ENCODE measurements at places on chromosomes 11 and 22.
A peak's percentile ranks its signal among the peaks of the same experiment; 100 is the strongest.

- no peak for DNase-seq
Observed at GRCh38 chr22:23698673-23699235, 7.9 kb downstream of the RGL4 start.

- no peak for DNase-seq
Observed at GRCh38 chr22:30887861-30888260, 80.7 kb downstream of the MORC2 start.

DNA sequence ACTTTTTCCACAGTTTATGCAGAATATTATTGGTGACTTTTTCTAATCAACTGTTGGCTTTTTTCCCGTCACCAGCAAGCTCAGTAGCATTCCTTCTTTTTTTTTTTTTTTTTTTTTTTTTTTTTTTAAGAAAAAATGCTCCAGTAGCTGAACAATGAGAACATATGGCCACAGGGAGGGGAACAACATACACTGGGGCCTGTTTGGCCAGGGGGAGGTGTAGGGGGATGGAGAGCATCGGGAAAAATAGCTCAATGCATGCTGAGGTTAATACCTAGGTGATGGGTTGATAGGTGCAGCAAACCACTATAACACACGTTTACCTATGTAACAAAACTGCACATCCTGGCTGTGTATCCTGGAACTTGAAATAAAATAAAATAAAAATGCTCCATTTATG is 82.5 kb downstream of the ARHGAP42 start:
- no peak for DNase-seq

DNA sequence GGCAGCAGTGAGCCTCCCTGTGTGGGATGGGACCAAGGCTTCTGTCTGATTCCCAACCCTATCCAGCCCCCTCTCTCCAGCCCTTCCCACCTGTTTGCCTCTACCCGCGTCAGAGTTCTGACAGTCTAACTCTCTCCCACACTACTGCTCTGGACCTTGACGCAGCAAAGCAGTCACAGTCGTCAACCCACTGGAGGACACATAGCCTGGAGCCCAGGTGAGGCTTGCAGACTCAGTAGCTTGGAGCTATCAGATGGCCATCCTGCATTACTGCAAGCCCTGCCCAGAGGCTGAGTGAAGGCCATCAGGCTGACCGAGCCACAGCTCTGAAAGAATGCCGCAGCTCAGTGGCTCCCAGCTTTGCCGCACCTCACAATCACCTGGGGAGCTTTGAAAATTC is 3.7 kb downstream of the OAF start:
- DNase-seq = no peak

- DNase-seq = peak; percentile 47
Observed at GRCh38 chr11:2702771-2703362, 3.1 kb upstream of the KCNQ1OT1 start.

- DNase-seq = no peak
Observed at GRCh38 chr11:79040348-79040747, 400.5 kb downstream of the TENM4 start.

DNA sequence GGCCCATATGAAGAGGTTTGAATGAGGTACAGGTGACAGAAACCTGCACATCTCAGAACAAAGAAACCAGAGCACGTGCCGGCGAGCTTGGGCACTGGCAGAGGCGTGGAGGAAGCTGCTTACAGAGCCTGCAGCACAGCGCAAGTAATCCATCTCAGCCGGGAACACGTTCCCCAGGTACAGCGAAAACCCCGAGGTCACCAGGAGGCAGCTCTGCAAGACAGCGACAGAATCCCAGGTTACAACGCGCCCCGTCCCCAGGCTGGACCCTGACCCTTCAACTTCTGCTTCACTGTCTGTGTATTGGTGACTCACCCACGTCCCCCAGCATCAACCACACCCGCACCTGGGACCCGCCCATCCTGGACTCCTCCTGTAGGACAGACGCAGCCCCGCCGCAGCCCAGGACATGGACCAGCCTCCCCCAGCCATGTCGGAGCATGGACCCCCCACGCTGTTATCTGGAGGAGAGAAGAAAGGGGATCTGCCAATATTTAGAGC is 2.2 kb downstream of the MLC1 start:
- DNase-seq = no peak

- DNase-seq = no peak
Observed at GRCh38 chr22:45904236-45904635, 72.7 kb downstream of the WNT7B start.

GRCh38 chr11:92769112-92769511 is 200.3 kb upstream of the MTNR1B start:
- DNase-seq = no peak

- DNase-seq = peak; percentile 63
Observed at GRCh38 chr22:44975427-44976262, 34.2 kb downstream of the PHF21B start.

GRCh38 chr11:33617672-33618350 is 82.8 kb downstream of the C11orf91 start:
- DNase-seq = no peak

- no peak for DNase-seq
Observed at GRCh38 chr11:35964841-35965240, 21.0 kb downstream of the LDLRAD3 start.

GRCh38 chr22:35903571-35904335 is 124.9 kb downstream of the RBFOX2 start:
- no peak for DNase-seq

- no peak for DNase-seq
Observed at GRCh38 chr11:65021509-65021908, 5.7 kb upstream of the SNX15 start.

- DNase-seq = peak; percentile 64
Observed at GRCh38 chr22:46043816-46044620, 67.1 kb upstream of the WNT7B start.

DNA sequence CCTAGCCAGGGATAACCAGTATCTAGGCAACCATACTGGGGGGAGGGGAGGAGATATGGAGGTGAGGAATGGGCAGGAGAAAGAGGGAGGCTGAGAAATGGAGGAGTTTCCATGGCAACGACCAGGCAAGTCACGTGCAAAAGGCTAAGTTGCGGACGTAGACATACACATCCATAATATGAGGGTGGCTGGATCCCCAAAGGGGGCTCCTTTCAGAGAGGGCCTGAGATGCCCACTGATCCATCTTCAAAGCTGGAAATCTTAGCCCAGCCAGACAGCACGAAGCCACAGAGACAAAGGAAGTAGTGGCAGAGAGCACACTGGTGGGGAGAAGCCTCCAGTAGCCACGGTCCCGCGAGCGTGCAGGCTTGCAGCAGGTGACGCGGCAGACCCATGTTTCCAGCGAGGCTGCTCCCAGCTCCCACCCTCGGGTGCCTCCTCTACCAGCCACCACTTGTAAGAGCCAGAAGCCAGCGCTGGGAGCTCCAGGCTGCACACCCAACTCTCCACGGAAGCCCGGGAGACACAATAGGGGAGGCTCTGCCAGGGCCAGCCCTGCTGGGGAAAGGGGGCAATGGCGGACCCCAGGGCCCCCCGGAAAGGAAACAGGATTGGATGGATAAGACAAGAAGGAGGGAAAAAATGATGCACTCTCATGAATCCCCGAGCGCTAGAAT is 938 bp downstream of the FXYD6 start:
- DNase-seq = no peak

DNA sequence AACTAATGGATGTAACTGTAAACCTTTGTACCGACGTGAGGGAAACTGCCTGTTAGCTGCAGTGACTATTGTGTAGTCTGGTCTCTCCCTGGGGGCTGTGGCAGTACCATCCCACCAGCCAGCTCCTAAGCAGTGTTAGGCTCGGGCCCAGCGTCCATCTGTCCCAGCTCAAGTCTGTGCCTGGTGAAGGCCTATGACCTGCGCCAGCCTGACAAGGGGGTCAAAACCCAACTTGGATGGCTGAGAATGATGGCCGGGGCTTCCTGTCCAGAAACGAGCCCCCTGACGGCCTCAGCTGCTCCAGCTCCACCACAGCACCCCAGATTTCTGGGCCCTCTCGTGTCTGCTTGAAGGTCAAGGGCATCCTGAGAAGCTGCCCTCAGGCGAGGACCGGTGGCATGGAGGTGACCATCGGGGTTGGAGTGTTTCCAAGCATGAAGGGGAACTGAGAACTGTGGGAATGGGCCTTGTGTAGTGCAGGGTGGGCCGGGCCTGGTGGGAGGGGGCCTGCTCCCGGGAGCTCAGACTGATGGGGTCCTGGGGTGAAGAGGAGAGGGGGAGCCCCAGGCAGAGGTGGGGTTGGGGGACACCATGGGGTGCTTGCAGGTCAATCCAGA is 14.3 kb upstream of the SPI1 start:
- no peak for DNase-seq

DNA sequence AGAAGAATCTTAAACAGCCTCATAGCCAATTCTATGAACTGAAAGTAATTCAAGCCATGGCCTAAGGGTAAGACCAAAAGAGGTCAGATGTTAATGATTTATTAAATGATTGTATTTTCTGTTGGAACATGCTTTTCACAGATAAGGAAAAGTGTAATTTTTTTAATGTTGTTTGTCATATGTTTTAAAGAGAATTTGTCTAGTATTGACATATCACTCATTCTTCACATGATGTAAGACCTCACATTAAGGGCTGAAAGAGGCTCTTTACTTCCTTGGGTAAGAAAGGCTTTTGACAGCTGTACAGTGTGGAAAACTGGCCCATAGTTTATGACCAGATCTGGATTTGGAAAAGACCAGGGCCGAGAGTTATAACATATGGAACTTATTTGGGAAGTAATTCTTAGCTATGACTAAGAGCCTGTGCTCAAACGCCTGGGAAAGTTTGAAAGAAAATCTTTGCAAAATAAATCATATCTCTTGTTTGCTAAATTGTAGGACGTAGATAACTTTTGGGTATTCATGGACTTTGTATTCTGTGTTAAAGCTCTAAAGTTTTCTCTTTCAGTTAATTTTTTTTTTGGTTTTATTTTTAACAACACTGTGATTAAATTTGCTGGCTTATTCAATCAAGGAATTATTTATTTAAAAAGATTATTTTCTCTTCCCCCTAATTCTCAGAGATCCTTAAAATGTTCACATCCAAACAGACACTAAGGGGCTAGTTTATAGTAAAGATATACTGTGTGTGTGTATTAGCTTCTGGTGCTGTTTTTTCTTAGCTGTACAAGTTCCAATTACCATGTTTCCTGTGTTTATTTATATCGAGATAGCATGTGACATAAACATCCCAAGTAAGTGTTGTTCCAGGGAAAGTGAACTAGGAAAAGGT is 162.2 kb downstream of the ARHGAP42 start:
- DNase-seq = no peak

GRCh38 chr11:85133636-85134035 is 493.5 kb downstream of the DLG2 start:
- DNase-seq = no peak

- DNase-seq = no peak
Observed at GRCh38 chr22:40446203-40446602, 75.8 kb downstream of the SGSM3 start.

- DNase-seq = no peak
Observed at GRCh38 chr11:2870460-2870859, 15.1 kb downstream of the CDKN1C start.

GRCh38 chr11:110071197-110071596 is 22.0 kb upstream of the ZC3H12C start:
- DNase-seq = no peak

GRCh38 chr22:32164075-32164860 is 5.2 kb upstream of the C22orf42 start:
- DNase-seq = no peak

DNA sequence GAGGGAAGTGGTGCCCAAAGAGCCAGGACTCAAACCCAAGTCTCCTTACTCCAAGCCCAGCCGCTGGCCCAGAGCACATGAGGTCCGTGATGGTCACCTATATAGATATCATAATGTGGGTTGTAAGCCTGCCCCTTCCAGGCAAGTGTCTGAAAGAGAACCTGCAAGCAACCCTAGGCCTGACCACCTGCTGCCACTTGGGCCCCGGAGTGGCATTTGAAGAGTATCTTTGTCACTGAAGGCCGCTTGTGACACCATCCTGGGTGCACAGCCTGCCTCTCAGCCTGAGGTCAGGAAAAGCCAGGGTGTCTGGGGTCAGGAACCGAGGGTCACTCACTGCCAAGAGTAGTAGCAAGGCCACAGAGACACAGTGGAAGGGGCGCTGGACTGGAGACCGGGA is 32.4 kb downstream of the OTOG start:
- no peak for DNase-seq

- no peak for DNase-seq
Observed at GRCh38 chr11:118697346-118697745, 17.9 kb upstream of the TREH start.

DNA sequence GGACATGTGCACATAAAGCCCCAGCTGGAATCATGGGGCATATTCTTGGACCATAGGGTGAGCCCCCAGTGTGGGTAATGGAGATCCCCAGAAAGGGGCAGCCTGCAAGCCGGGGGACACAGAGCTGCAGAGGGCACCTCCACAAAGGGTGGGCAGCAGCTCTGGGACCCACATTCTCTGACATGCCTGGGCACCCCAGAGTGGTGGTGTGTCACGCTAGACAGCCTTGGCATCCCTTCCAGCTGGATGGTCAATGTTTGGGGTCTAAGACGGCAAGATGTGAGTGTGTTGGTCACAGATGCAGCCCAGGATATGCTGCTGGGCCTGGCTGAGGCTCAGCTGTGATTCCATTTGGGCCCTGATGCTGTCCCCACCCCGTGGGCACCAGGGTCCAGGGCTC is 9.7 kb downstream of the ADORA2A start:
- no peak for DNase-seq

DNA sequence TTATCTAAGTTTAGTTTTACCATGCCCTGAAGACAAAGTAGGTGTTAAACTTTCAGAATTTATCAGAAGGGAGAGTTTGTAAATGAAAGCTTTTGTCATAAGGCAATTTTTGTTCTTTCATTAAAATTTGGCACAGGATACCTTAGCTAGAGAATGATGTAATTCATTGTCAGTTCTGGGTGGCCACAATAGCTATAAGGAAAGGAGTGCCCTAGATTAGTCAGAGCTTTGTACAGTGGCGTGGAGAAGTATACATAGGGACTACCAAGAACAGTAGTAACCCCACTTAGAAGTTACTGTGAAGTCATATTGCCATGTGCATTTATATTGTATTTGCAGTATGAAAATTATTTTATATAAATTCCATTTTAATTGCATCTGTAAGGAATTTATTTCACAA is 126.3 kb upstream of the CARD18 start:
- no peak for DNase-seq

- DNase-seq = no peak
Observed at GRCh38 chr11:105573091-105573490, 36.8 kb upstream of the GRIA4 start.

DNA sequence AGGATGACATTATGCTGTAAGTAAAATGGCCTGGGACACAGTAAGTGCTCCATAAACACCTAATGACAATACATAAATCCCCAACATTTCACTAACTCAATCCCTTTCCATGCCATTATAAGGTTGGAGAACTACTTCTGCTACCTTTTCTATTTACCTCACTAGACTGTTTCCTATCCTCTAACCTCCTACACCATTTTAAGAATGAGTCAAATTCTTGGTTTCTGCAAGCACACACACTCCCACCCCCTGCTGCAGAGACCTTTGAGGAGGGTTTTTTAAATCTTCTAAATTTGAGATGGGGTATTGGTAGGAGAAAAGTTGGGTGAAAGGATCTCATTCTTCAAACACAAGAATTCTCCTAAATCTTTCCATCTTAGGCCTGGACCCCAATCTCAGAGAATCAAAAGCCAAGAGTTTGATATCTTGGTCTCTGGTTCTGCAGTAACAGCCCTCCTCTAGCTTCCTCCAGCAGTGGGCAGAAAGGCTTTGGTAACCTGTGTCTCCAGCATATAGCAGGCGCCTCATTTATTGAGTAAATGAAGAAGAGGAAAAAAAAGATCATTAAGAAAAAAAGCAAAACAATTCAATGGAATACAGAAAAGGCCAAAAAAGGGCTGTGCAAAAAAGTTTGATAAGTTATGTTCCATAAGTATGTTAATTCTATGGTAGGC is 42.3 kb downstream of the SYTL2 start:
- DNase-seq = no peak

Data from globus pallidus (tissue), 1 donor.